Thoracic aorta endothelial cell (primary cell): ENCODE measurements at places on chromosomes 2 and 18. TPM values are rescaled to one million over a fixed set of nuclear protein-coding genes. Genes with fewer than 3 reads are reported as not detected.

FAM228A gene
- total RNA-seq, result 0.14 TPM in 1 of 2 replicates, not detected in the other

MC4R gene
- not detected in 2 replicates for total RNA-seq

TP53I3 gene
- 51.3 and 56.0 TPM in 2 replicates for total RNA-seq

VIL1 gene
- not detected in 2 replicates for total RNA-seq

RAB11FIP5 gene
- total RNA-seq, result 45.1 and 56.6 TPM in 2 replicates

DES gene
- total RNA-seq, result not detected in 2 replicates
